IPS DF 6.9 (cell line): ENCODE measurements at places on chromosomes 5 and 9.

GRCh38 chr5:177077335-177077734 lies 9.4 kb upstream of the FGFR4 start:
- H3K4me3 ChIP-seq, result no peak overlapping the region
- H3K27me3 ChIP-seq, result no peaks in the 10 kb centered on the region
- H3K27ac ChIP-seq, result no peak overlapping the region
- no peaks in the 10 kb centered on the region for H3K36me3 ChIP-seq

DNA sequence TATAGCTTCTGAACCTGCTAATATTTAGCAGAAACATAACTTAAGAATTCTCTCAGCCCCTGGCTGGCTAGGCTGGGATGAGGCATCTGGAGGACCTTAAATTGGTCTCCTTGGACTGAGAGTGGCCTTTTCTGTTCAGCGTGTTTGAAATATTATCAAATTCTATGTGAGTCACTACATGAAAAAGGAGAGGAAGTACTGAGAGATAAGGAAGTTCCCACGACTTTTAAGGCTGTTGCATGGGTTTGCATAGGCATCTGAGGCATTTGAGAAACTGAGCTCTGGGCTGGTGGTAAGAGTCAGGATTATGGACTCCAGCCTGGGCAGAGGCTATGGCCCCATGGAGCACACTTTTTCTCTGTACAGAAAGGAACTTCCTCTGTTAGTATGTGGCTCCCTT lies 816.2 kb upstream of the GRAMD2B start:
- H3K27me3 ChIP-seq, result no peaks in the 10 kb centered on the region
- no peaks in the 10 kb centered on the region for H3K4me1 ChIP-seq
- no peak overlapping the region for H3K4me3 ChIP-seq

DNA sequence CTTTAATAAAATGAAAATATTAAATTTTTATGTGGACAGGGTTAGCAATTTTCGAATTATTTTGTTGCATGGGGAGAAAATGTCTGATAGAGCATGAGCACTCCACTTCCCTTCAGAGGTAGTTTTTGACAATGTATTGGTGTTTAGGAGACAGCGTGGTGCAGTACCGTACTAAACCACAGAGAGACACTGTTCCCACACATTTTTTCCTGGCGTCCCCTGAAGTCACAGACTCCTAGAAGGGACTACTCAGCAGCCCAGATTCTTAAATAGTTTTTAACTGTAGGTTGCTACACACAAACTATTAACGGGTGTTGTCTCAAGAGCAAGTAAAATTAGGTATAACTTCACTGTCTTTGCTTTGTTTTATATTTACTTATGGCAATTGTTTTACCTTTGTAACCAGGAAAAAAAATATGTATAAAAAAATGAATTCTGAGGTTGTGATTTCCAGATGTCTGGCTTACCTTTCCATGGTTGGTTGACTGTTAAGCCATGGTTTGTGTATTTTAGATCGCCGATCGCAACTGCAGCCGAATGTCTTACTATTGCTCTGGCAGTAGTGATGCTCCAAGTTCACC lies 171.2 kb downstream of the DOCK8 start:
- H3K36me3 ChIP-seq, result no peaks in the 10 kb centered on the region
- H3K27ac ChIP-seq, result no peak overlapping the region

GRCh38 chr5:132658381-132659302 lies 669 bp downstream of the IL13 start:
- peaks cover 11% of the 10 kb centered on the region; the same call in 1 of the 2 replicates for H3K27me3 ChIP-seq
- no peaks in the 10 kb centered on the region for H3K36me3 ChIP-seq
- DNase-seq, result no peak
- no peak overlapping the region for H3K4me3 ChIP-seq
- no peak overlapping the region for H3K27ac ChIP-seq

DNA sequence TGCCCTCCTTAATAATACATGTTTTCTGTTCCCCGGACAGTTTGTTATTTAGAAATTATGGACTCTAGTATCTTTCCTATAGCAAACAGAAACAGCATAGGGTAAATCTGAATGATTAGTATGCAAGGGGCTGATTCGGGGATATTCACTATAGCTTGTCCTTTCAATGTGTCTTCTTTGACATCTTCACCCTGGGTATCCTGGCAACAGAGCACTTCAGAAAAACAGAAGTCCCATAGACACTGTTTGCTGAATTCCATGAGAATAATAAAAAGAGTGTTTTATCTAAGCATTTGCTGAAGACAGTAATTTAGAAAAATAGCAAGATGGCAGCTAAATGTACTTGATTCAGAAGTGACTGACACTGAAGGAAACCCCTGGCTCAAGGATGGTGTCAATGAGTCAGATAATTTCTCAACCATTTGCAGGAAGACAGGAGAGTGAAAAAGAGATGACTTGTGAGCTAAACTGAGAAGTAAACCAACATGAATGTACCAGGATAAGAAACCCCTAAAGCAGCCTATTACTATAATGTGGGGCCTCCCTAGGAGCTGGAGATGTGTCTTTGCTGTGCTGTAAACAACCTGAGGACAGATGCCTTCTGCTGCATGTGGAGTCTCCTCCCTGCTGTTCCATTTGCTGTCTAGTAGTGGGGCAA lies 246.2 kb downstream of the MAN2A1 start:
- H3K4me1 ChIP-seq, result no peaks in the 10 kb centered on the region
- H3K27ac ChIP-seq, result no peak overlapping the region
- H3K4me3 ChIP-seq, result no peak overlapping the region
- no peaks in the 10 kb centered on the region for H3K36me3 ChIP-seq
- no peak for DNase-seq

GRCh38 chr9:105403552-105404248 lies 44.1 kb upstream of the FSD1L start:
- no peak for DNase-seq
- no peak overlapping the region for H3K27ac ChIP-seq
- peaks cover 7% of the 10 kb centered on the region for H3K4me1 ChIP-seq
- H3K36me3 ChIP-seq, result no peaks in the 10 kb centered on the region

- no peak for DNase-seq
- H3K4me1 ChIP-seq, result 0 out of 2 replicates have a peak, but pooled peaks cover 1% of the 10 kb centered on the region
- no peak overlapping the region for H3K4me3 ChIP-seq
- no peaks in the 10 kb centered on the region for H3K27me3 ChIP-seq
Observed at GRCh38 chr9:84542554-84542953, 127.0 kb upstream of the NTRK2 start.

- H3K4me3 ChIP-seq, result no peak overlapping the region
- H3K27me3 ChIP-seq, result no peaks in the 10 kb centered on the region
- no peaks in the 10 kb centered on the region for H3K4me1 ChIP-seq
- H3K27ac ChIP-seq, result no peak overlapping the region
- DNase-seq, result no peak
Observed at GRCh38 chr9:10208691-10209069, 404.1 kb downstream of the PTPRD start.

DNA sequence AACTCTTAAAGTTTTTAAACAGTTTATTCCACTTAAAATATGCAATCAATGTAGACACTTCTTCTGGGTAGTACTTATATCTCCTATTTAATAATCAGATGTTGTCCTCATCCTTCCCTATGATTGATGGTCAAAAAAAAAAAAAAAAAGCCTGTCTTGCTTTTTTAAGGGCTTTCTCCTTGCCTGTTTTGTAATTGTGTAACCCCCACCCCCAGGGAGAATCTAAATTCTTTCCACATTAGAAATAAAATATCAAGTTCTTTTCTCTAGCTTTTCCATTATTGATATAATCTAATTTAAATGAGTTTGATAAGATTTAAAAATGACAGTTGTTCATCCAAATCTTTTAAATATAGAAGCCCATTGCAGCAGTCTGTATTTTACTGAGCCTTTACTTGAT lies 119.7 kb downstream of the CHSY3 start:
- DNase-seq, result no peak
- H3K4me1 ChIP-seq, result no peaks in the 10 kb centered on the region
- no peaks in the 10 kb centered on the region for H3K27me3 ChIP-seq
- H3K36me3 ChIP-seq, result no peaks in the 10 kb centered on the region
- H3K4me3 ChIP-seq, result no peak overlapping the region

DNA sequence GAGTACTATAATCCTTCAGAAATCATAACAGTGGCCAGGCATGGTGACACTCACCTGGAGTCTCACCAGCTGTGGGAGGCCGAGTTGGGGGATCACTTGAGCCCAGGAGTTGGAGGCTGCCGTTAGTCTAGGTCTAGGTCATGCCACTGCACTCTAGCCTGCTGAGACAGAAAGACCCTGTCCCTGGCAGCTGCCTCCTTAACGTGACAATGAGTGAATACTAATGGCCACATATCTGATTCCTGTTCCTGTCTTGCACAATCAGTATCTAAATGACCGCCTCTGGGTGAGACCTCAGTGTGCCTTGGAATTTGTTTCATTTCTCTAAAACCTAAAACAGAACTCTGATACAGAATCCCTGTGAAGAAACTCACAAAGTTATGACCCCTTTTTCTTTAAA lies 131.0 kb upstream of the DAB2 start:
- no peak overlapping the region for H3K27ac ChIP-seq
- H3K27me3 ChIP-seq, result no peaks in the 10 kb centered on the region
- H3K36me3 ChIP-seq, result no peaks in the 10 kb centered on the region
- no peak overlapping the region for H3K4me3 ChIP-seq

GRCh38 chr9:128421482-128421996 lies 882 bp downstream of the CERCAM start:
- no peak for DNase-seq
- no peak overlapping the region for H3K4me3 ChIP-seq
- no peaks in the 10 kb centered on the region for H3K36me3 ChIP-seq
- peaks cover 16% of the 10 kb centered on the region for H3K27me3 ChIP-seq

DNA sequence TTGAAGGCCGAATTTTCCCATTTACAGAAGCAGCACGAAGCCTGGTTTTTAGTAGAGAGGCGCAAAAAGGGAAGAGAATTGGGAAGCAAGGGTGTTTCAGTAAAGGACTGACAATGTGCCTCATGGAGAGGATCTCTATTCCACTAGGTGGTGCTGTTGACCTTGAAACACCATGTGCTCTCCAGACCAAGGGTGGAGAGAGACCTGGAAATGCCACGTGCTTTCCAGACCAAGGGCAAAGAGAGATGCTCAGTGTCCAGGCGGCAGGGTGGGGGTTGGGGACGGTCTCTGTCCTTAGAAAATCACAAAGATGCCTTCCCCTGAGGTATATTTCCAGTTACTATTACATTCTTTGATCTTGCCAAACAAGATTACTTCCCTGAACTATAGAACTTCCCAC lies 425.3 kb downstream of the CSNK1G3 start:
- no peak overlapping the region for H3K4me3 ChIP-seq
- peak; percentile 73 for DNase-seq
- no peak overlapping the region for H3K27ac ChIP-seq
- no peaks in the 10 kb centered on the region for H3K36me3 ChIP-seq

DNA sequence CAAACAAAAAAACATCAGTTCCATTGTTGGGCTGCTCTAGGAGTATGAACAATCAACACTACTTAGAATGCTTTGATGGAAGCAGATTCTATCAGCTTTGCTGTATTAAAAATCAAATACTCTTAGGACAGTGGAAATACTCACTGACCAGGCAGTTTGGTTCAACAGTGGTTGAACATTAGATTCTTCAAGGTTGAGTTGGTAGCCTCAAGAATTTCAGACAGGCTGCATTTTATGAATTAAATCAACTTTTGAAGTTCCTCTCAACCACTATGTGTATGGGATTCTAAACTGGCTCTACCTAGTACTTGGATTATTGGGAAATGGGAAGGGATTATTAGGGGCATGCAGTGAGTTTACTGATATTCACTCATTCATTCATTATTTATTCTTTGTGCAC lies 35.0 kb downstream of the ACTBL2 start:
- H3K36me3 ChIP-seq, result no peaks in the 10 kb centered on the region
- H3K4me1 ChIP-seq, result no peaks in the 10 kb centered on the region
- no peak overlapping the region for H3K27ac ChIP-seq
- H3K27me3 ChIP-seq, result no peaks in the 10 kb centered on the region
- DNase-seq, result no peak

GRCh38 chr9:92064711-92065110 lies 50.5 kb downstream of the SPTLC1 start:
- H3K36me3 ChIP-seq, result peaks cover 10% of the 10 kb centered on the region; the same call in 1 of the 2 replicates
- DNase-seq, result no peak
- no peaks in the 10 kb centered on the region for H3K27me3 ChIP-seq

GRCh38 chr5:67941614-67942401 lies 273.7 kb upstream of the PIK3R1 start:
- H3K36me3 ChIP-seq, result no peaks in the 10 kb centered on the region
- no peaks in the 10 kb centered on the region for H3K4me1 ChIP-seq
- H3K27ac ChIP-seq, result no peak overlapping the region
- no peaks in the 10 kb centered on the region for H3K27me3 ChIP-seq

- no peak for DNase-seq
- no peak overlapping the region for H3K4me3 ChIP-seq
- H3K4me1 ChIP-seq, result no peaks in the 10 kb centered on the region
- H3K36me3 ChIP-seq, result no peaks in the 10 kb centered on the region
- H3K27ac ChIP-seq, result no peak overlapping the region
Observed at GRCh38 chr9:134768709-134769351, 111.8 kb upstream of the FCN2 start.

DNA sequence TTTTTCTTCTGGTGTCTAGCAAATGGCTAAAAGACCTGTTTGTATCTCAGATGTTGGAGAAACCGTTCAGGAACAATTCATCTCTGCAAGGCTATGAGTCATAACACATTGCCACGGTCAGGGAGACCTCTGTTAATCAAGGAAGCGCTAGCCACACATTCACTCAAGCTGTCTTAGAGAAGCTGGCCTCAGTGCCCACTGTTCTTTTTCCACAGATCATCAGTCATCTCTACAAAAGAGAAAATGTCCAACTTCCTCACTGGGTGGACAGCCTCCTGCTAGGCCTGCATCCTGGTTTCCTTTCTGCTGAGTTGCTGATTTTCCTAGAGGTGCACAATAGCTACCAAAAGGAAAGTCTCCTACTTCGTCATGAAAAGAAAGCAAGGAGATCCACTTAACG lies 360.5 kb downstream of the BNC2 start:
- H3K27ac ChIP-seq, result no peak overlapping the region
- H3K4me3 ChIP-seq, result no peak overlapping the region
- no peak for DNase-seq
- peaks cover 2% of the 10 kb centered on the region; the same call in 1 of the 2 replicates for H3K4me1 ChIP-seq
- no peaks in the 10 kb centered on the region for H3K27me3 ChIP-seq

- no peaks in the 10 kb centered on the region for H3K4me1 ChIP-seq
- no peaks in the 10 kb centered on the region for H3K36me3 ChIP-seq
- H3K4me3 ChIP-seq, result no peak overlapping the region
Observed at GRCh38 chr5:32646061-32646969, 61.0 kb downstream of the SUB1 start.

GRCh38 chr5:140113180-140113698 lies 670 bp upstream of the PURA start:
- peaks cover 34% of the 10 kb centered on the region for H3K27me3 ChIP-seq
- peaks cover 3% of the 10 kb centered on the region; the same call in 1 of the 2 replicates for H3K4me1 ChIP-seq
- peak overlapping the region; percentile 38 for H3K4me3 ChIP-seq
- H3K27ac ChIP-seq, result no peak overlapping the region
- no peak for DNase-seq

GRCh38 chr5:142872217-142872616 lies 102.0 kb downstream of the ARHGAP26 start:
- no peak for DNase-seq
- H3K27me3 ChIP-seq, result no peaks in the 10 kb centered on the region
- H3K4me3 ChIP-seq, result no peak overlapping the region
- H3K27ac ChIP-seq, result no peak overlapping the region
